Dorsolateral prefrontal cortex (tissue), 122 donors: ENCODE measurements at places on chromosomes 5 and 9.

GRCh38 chr9:121734465-121734864 lies 83.0 kb downstream of the DAB2IP start:
- no peak for DNase-seq

DNA sequence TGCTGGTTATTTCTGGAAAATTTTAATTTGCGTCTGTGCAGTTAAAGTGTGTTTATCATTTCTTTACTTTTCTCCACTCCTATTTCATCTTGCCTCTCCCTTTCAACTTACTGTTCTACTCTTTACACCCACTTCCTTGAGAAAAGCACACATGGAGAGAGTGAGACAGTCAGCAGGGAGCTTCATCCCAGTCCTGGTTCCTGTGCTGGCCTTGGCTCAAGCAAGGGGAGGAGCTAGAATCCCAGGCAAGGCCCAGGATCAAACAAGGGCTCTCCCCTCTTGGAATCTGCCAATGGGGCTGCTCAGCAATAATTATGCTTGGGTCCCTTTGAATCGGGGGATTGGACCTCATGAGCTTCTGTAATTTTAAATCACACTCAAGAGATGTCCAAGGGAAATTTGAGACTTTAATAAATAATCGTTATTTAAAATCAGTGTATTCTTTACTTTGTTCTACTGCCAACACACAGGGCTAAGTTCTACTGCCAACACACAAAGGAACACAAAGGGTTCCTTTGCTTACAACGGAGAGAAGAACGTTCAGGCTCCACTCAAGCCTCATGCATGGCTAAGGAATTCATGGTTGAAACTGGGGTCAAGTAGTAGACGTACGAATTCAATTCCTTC lies 439.3 kb upstream of the DAB2 start:
- DNase-seq, result no peak

GRCh38 chr9:137044502-137045177 lies 1.3 kb downstream of the NPDC1 start:
- no peak for DNase-seq

GRCh38 chr9:123772374-123772773 lies 157.6 kb downstream of the DENND1A start:
- DNase-seq, result no peak

- no peak for DNase-seq
These were observed 3.8 kb downstream of the FCN1 start for GRCh38 chr9:134913713-134914500.

DNA sequence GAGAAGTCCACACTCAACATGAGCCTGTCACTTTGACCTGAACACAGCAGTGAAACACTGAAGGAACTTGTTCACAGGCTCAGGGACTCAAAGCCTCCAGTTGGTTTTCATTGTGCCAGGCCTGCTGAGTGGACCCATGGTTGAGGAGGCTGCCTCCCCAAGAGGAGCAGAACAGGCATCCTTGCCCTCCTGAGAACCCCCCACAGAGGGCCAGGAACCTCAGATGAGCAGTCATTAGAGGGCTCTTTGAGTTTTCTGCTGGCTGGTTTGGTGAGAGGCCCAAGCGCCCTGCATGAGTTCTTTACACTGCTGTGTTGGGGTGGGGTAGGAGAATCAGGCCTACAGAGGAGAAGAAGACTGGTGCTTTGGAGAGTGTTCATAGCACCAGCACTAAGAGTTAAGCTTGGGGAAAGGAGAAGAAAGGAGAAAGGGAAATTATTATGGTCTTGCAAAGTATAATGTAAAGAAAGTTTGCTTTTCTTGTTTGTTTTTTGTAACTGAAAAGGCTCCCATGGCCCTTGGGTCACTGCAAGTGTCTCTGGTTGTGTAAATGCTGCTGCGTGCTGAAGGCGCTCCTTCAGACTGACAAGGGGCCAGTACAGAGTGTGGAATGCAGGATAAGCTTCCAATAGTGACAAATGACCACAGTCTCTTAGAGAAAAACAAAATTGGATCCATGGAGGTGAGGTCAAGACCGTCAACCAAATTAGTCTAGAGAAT lies 100.2 kb downstream of the PDE8B start:
- no peak for DNase-seq
